ENCODE measurements at places on chromosomes 4 and X.

- DNase-seq = peak; percentile 41
Measured at GRCh38 chrX:36867143-36867542, 141.0 kb upstream of the FAM47C start.

- DNase-seq = peak; percentile 21
Measured at GRCh38 chr4:118683513-118683912, 1.7 kb upstream of the METTL14 start.

DNA sequence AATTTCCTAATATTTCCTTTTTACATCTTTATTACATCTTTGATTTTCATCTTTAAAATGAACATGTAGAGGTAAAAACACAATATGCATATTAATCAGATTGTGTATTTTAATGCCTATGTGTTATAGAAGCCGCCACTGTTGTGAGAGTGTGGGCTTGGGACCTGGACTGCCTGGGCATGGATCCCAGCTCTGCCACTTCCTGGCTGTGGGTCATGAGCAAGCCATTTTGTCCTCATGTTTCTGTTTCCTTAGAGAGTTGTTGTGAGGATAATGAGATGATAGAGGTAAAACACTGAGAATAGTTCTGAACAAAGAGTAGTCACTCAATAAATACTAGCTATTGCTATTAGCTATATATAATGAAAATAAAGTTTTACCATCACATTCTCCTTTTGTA lies 38.4 kb upstream of the SCOC start:
- DNase-seq = no peak

GRCh38 chr4:107870916-107871786 lies 46.4 kb downstream of the SGMS2 start:
- peak; percentile 46 for DNase-seq
